ENCODE measurements at places on chromosomes 5 and 9.

- H3K4me1 ChIP-seq = no peaks in the 10 kb centered on the region
- H3K36me3 ChIP-seq = peaks cover 63% of the 10 kb centered on the region
- no peak overlapping the region for H3K27ac ChIP-seq
- no peaks in the 10 kb centered on the region for H3K27me3 ChIP-seq
- H3K4me3 ChIP-seq = no peak overlapping the region
Measured at GRCh38 chr5:113581388-113581787, 67.9 kb downstream of the YTHDC2 start.

- H3K36me3 ChIP-seq = no peaks in the 10 kb centered on the region
- no peak for DNase-seq
- H3K4me1 ChIP-seq = no peaks in the 10 kb centered on the region
- H3K4me3 ChIP-seq = no peak overlapping the region
Measured at GRCh38 chr9:18703901-18704379, 230.0 kb downstream of the ADAMTSL1 start.

- H3K36me3 ChIP-seq = no peaks in the 10 kb centered on the region
- H3K4me3 ChIP-seq = no peak overlapping the region
- H3K27me3 ChIP-seq = no peaks in the 10 kb centered on the region
- no peak overlapping the region for H3K27ac ChIP-seq
- H3K4me1 ChIP-seq = peaks cover 17% of the 10 kb centered on the region
Measured at GRCh38 chr9:121750259-121750714, 98.9 kb downstream of the DAB2IP start.

DNA sequence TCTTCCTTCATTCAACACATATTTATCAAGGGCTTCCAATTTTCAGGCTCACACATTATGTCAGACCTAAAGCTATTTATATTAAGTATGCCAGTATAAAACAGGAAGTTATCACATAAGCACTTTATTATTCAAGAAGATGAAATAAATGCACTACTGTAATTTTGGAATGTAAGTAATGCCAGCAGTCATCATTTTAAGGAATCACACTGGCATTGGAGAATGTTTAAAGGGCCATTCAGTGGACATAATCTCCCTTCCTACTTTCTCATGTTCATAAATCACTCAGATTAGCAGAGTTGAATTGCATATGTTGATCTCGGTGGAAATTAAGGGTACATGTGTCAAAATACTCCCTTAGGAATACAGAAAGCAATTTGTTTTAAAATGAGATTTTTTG lies 164.4 kb downstream of the GIN1 start:
- no peaks in the 10 kb centered on the region for H3K4me1 ChIP-seq
- no peaks in the 10 kb centered on the region for H3K27me3 ChIP-seq

- DNase-seq = no peak
- H3K4me1 ChIP-seq = no peaks in the 10 kb centered on the region
- H3K27ac ChIP-seq = no peak overlapping the region
- no peaks in the 10 kb centered on the region for H3K36me3 ChIP-seq
- no peak overlapping the region for H3K4me3 ChIP-seq
Measured at GRCh38 chr5:6143523-6143922, 234.8 kb downstream of the MED10 start.

DNA sequence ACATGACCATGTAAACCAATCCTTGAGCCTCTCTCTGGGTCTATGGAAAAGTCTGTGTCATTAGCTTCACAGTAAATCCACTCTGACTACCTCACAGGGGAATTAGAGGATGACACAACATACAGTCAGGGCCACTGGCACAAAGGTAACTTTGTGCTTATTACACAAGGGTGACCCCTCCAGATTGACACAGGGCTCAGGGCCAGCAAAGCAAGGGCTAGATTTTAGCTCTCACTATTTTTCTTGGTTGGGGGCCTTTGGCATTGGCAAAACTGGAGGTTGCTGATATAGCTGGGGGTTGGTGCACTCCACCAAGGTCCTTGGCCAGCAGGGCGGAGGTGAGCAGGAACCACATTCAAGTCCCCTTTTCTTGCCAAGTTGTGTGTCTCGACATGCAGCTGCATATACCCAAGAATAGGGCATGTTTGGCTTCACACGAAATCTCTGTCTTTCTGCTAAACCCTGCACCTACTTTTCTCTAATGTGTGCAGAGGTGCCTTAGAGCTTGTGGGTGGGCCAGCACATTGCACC lies 15.2 kb upstream of the OSMR start:
- H3K27ac ChIP-seq = no peak overlapping the region
- peaks cover 6% of the 10 kb centered on the region for H3K27me3 ChIP-seq
- no peak for DNase-seq
- no peak overlapping the region for H3K4me3 ChIP-seq

- H3K27ac ChIP-seq = no peak overlapping the region
- no peak overlapping the region for H3K4me3 ChIP-seq
- H3K4me1 ChIP-seq = no peaks in the 10 kb centered on the region
- H3K36me3 ChIP-seq = no peaks in the 10 kb centered on the region
- no peak for DNase-seq
Measured at GRCh38 chr5:175246242-175246888, 197.6 kb downstream of the DRD1 start.

- H3K4me3 ChIP-seq = no peak overlapping the region
- no peaks in the 10 kb centered on the region for H3K27me3 ChIP-seq
- H3K36me3 ChIP-seq = no peaks in the 10 kb centered on the region
- no peaks in the 10 kb centered on the region for H3K4me1 ChIP-seq
- DNase-seq = no peak
- H3K27ac ChIP-seq = no peak overlapping the region
Measured at GRCh38 chr9:134937164-134937555, 19.4 kb upstream of the FCN1 start.

DNA sequence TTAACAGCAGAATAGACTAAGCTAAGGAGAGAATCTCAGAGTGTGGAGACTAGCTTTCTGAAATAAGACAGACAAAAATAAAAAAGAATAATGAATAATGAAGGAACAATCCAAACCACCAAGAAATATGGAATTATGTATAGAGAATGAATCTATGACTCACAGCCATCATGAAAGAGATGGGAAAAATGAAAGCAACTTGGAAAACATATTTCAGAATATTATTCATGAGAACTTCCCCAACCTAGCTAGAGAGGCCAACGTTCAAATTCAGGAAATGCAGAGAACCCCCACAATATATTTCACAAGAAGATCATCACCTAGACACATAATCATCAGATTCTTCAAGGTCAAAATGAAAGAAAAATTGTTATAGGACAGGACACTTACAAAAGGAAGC lies 349.0 kb upstream of the MPDZ start:
- no peak overlapping the region for H3K27ac ChIP-seq
- no peak overlapping the region for H3K4me3 ChIP-seq
- no peaks in the 10 kb centered on the region for H3K4me1 ChIP-seq
- no peak for DNase-seq

DNA sequence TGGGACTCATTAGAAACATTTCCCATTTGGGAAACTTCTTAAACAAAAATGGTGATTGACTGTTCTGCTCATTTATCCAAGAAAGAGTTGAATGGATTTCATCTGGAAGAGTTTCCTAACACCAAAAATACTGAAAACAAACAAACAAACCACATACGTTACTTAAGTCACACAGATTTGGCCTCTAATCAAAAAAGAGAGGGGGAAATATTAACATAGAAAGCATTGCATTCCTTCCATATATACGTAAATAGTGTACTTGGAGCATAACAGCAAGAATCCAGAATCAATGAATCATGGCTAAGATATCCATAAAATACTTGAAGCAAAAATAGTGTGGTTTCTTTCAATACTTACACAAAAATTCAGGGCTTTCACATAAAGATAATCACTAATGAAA lies 189.8 kb upstream of the MAP3K1 start:
- no peaks in the 10 kb centered on the region for H3K36me3 ChIP-seq
- H3K27me3 ChIP-seq = no peaks in the 10 kb centered on the region
- H3K27ac ChIP-seq = no peak overlapping the region
- no peak for DNase-seq
- H3K4me3 ChIP-seq = no peak overlapping the region

GRCh38 chr5:113036321-113036720 lies 59.7 kb downstream of the DCP2 start:
- DNase-seq = no peak
- no peak overlapping the region for H3K4me3 ChIP-seq
- H3K27me3 ChIP-seq = no peaks in the 10 kb centered on the region
- H3K27ac ChIP-seq = no peak overlapping the region
- H3K36me3 ChIP-seq = no peaks in the 10 kb centered on the region

- H3K27ac ChIP-seq = no peak overlapping the region
- no peaks in the 10 kb centered on the region for H3K4me1 ChIP-seq
- no peak overlapping the region for H3K4me3 ChIP-seq
- no peak for DNase-seq
- no peaks in the 10 kb centered on the region for H3K27me3 ChIP-seq
Measured at GRCh38 chr5:12322042-12322441, 417.8 kb upstream of the CTNND2 start.

DNA sequence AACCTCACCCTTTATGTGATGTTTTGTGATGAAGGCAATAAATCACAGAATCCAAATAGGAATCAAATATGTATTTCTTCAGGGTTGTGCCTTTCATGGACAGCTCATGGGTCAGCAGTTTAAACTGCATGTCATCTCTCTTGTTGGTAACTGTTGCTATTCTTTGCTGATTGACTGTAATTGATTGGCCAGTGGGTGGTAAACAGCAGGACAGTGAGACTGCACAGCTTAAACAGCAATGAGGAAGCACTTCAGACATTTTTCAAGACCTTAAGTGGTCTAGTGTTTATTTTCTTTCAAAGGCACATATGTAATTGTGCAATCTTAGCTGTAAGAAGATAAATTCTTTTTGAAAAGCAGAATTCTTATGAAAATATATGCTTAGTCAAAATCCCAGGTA lies 260.5 kb downstream of the COX7C start:
- DNase-seq = no peak
- no peak overlapping the region for H3K4me3 ChIP-seq
- no peak overlapping the region for H3K27ac ChIP-seq
- H3K36me3 ChIP-seq = no peaks in the 10 kb centered on the region
- H3K4me1 ChIP-seq = no peaks in the 10 kb centered on the region

All from DND-41 (cell line).